ENCODE measurements at places on chromosomes 13 and 19.

DNA sequence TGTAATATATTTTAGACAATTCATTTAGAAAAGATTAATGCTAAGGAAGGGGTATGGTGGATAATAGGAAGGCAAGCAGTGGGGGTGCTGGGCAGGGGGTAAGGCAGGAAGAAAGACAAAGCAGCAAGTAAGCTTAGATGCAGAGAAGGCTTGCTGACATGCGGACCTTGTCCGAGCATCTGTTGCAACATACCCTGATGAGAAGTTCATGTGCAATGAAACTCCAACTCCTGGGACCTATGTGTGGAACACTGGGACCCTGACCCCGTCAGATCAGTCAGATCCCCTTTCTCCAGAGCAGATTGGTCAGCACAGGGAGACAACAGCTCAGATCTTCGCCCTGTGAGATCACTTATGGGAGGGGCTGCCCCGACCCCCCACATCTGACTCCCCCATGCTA lies 71.3 kb upstream of the ZNF599 start:
- DNase-seq: no peak

DNA sequence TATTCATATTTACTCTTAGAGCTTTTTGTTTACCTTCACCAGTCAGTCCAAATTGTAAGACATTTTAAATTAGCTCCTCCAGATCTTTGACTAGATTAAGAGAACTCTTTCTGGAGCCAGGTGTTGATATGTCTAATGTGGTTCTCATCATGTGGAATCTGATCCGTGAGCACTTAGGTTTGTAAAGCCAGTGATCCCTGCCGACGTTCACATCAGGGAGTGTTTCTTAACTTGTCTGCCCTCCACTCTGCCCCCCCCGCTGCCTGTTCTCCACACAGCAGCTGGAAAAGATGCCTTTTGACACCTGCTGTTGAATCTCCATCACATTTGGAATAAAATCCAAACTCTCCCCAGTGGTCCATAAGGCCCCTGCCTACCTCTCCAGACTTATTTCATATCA lies 17.7 kb downstream of the METTL21C start:
- no peak for DNase-seq

- peak; percentile 82 for DNase-seq
Measured at GRCh38 chr13:25753976-25754375, 297.8 kb downstream of the SHISA2 start.

DNA sequence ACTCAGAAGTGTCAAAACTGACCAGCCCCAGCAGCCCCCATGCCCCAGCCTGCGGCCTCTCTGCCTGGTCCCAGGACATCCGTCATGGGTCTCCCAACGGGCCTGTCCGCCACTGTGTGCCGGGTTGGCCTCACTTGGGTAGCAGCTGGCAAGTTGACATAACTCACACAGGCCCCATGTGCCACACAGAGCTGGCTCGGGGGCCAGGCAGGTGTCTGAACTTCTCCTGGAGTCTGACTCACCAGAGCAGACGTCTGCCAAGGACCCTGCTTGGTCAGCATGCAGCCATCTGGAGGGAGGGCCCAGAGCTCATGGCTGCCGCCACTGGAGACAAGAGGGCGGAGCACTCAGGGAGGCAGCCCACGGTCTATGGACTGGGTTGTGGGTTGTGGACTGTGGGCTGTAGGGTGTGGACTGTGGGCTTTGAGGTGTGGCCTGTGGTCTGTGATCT lies 32.0 kb upstream of the TMEM255B start:
- DNase-seq: no peak

DNA sequence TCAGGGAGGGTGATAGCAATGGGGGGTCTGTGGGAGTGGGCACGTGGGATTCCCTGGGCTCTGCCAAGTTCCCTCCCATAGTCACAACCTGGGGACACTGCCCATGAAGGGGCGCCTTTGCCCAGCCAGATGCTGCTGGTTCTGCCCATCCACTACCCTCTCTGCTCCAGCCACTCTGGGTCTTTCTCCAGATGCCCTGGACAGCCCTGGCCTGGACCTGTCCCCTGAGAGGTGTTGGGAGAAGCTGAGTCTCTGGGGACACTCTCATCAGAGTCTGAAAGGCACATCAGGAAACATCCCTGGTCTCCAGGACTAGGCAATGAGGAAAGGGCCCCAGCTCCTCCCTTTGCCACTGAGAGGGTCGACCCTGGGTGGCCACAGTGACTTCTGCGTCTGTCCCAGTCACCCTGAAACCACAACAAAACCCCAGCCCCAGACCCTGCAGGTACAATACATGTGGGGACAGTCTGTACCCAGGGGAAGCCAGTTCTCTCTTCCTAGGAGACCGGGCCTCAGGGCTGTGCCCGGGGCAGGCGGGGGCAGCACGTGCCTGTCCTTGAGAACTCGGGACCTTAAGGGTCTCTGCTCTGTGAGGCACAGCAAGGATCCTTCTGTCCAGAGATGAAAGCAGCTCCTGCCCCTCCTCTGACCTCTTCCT lies 9.3 kb upstream of the CEACAM7 start:
- DNase-seq: no peak

DNA sequence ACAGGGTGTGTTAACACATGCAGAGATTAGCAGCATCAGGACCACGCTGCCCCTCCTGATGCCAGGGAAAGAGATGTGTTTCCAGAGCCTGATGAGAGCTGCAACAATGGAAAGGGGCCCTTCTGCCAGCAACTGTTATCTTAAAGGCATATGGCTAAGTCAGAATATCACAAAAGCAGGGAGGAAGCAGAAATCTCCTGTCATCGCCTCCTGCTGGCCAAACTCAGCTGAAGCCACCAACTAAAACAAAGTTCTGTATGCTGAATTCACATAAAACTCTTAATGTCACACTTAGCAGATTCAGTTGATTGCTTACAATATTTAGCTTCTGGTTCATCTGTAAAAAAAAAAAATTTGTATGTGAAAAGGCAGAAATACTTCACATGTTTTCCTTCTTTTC lies 178.2 kb downstream of the GPC5 start:
- no peak for DNase-seq

DNA sequence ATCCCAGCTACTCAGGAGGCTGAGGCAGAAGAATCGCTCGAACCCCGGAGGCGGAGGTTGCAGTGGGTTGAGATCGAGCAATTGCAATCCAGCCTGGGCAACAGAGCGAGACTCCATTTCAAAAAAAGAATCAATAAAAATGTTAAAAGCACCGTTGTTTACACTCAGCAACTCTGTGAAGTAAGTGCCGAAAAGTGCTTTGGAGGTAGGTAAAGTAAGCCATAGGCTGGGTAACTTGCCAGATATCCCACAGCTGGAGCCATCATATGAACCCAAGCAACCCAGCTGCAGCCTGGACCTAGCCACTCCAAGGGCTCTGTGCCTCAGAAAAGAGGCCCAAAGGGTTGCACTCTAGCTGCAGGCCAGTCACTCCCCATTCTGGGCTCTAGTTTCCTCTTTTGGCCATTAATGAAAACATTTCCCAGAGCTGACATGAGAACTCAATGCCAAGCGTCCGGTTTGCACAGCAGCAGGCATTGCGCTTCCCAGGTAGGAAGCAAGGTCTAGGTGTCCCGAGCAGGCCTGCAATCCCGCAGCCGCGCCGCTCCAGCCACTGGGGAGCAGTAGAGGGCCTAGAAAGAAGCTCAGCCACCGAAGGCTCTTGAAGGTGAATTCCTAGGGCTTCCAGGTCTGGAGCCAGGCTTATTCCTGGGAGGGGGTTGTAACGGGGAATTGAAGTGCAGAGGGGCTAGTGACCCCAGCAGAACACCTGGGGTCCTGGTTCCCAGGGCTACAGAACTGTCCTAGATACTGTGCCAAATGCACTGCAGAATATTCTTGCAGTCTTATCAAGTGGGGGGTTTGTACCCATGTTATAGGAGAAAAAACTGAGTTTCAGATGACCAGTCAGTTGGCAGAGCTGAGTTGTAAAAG lies 4.1 kb upstream of the CD79A start:
- no peak for DNase-seq

DNA sequence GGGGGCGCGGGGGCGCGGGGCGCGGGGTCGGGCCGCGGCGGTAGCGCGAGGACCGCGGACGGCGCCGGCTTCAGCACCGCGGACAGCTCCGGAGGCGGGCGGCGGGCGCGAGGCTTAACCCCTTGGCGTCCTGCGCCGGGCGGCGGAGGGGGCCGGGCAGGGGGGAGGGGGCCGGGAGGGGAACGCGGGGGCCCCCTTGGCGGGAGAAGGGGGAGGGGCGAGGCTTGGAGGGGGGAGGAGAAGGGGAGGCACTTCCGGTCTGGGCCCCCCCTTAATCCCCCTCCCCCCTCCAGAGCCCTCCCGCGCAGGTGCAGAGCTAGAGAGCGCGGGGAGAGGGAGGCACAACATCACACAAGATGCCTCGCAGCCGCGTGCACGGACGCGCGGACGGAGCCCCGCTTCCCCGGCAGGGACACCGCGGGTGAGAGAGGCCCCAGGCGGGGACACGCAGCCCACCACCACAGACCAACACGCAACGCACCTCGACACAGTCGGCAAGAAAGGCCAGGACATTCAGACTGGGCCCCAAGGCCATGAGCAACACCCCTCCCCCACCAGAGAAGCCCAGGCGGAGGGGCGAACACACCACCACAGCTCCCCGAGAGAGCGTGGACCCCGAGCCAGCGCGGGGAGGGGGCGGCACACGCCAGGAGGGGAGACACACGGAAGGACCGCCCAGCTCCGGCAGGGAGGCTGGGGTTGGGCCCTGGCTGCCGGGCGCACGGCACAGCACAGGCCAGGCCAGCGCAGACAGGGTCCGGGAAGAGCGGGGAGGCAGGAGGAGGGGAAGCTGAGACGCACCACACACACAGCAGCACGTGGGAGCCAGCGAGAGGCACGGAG lies 24.1 kb downstream of the SHANK1 start:
- DNase-seq: no peak

Data from right lung (tissue), 10 donors.